ENCODE measurements at places on chromosomes 7 and 10.

DNA sequence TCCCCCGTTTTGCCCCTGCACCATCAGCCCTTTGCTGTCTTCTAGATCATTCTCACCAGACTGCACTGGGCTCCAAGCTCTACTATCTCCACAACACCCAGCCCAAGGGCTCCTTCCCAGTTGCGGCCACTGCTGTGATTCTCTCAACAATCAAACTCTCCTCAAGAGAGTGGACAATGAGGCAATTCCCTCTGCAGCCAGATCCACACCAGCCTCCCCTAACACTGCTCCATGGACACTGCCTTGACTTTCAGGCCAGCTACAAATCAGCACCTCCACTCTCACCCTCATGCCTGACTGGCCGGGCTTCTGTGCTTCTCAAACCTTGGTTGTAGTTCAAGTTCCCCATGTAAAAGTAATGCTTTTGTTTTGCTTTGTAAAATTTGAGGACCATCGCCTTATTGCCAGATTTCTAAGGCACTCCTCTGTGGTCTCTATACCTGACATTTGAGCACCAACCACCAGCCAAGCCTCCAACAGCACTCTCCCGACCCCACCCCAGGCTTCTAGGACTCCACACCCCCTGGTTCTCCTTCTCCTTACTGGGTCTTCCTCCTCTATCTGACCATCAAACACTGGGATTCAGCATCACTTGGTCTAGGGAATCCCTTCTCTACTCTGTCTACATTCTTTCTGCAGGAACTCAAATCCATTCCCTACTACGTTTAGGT lies 45.4 kb downstream of the PPIF start:
- DNase-seq, result no peak

- DNase-seq, result no peak
Measured at GRCh38 chr7:41773756-41774155, 70.9 kb upstream of the INHBA start.

GRCh38 chr10:34988397-34989067 lies 101.6 kb downstream of the CUL2 start:
- DNase-seq, result no peak

DNA sequence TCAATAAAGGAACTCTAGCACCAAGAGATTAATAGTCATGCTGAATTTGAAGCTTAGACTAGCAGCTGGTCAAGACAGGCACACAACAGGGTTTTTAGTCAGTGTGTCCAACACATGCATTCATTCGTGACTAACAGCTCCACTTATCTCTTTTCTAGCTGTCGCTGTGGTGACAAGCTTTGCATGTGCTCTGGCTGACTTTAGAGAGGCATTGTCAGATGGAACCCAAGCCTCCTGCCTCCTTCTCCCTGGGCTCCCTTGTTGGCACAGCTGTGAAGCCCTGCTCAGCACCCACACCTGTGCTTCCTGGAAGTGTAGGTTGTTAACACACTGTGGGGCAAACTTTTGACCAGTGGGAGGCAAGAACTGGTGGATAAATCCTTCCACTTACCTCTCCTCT lies 9.8 kb upstream of the AGK start:
- no peak for DNase-seq

DNA sequence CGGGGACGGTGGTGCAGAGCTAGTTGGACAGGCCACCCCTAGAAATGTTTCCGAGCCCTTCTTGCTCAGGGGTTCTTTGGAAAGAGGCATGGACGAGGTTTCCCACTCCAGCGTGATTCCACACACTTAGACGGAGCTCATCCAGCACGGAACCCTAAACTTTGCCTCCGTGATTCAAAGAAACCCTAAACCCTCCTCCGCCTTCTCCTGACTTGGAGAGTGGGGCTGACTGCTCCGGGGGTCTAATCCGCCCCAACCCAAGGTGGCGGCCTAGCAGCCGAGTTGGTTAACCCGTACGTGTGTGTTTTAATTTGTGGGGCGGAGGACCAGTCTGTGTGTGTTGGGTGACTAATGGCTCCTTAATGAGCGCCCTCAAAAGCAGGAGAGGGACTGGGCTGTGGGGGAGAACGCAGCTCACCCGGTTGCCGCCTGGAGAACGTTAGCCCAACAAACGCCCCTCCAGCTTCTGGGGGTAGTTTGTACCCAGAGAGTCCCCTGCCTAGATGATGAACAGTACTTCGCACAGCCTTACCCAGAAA lies 3.8 kb downstream of the NEUROG3 start:
- DNase-seq, result no peak

GRCh38 chr7:151459726-151460473 lies 20.0 kb upstream of the CRYGN start:
- peak; percentile 50 for DNase-seq

DNA sequence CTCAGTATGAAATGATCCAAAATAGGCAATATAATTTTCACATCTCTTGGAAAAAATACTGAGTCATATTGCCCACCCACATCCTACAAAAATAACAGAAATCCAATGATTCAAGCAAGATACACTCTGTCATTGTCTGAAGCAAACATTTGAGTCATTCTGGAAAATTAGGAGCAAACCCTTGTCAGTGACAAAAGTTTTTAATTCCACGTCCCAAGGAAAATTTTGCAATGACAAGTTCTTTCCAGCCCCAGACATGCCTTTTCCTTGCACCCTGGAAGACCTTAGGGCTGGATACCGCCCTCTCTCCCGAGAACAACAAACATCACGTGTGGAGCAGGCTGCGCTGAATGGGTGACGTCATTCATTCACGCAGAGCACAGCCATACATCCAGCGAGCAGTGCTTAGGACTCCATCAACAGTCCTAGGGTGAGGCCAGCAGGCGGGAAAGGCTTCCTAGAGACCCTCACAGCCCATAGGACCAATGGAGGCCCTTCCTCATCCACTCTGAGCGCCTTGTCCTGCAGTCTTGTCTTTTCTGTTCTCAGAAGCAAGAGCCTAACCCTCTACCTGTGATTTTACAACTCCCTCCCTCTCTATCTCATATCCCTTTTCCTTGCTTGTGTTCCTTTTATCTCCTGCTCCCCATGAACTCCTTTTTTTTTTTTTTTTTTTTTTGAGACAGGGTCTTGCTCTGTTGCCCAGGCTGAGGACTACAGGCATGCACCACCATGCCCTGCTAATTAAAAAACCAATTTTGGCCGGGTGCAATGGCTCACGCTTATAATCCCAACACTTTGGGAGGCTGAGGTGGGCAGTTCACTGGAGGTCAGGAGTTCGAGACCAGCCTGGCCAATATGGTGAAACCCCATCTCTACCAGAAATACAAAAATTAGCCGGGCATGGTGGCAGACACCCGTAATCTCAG lies 23.5 kb upstream of the KDM7A start:
- DNase-seq, result no peak

DNA sequence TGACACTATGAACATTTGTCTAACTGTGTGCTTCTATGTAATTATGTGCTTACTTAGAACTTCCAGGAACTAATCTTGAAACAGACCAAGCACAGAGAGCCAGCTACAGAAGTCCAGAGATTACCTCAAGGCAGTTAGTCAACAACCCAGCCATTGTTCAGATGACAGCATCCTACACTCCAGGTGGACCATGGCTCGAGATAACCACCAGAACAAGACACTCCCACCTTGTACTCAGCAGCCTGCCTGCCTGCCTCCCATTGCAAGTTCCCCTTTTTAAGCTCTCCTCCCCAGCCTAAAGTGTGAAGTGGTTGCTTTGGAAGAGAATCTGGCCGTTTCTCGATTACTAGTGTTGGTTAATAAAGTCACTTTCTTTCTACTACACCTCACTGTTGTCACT lies 1080.6 kb upstream of the LRRN3 start:
- no peak for DNase-seq

- DNase-seq, result no peak
Measured at GRCh38 chr10:102837230-102837721, at the start of gene CYP17A1. Gene CYP17A1, minus strand, starts transcription at chr10:102837413. Its CDS starts 52 bp downstream, at chr10:102837361.

DNA sequence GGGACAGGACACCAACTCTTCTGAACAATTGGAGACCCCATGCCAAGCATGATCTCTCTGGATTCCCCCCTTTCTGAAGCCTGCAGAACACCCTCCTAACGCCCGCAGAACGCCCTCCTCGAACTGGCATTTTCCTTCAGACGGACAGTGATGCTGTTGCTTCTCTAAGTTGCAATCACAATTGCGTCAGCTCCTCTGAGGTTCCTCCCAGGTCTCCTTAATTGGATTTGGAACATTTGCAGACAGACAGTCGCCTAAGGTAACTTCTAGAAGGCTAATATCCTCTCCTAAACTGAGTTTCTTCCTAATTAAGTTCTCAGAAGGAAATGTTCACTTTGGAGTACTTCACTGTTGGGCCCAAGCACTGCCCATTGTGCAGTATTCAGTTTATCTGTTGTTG lies 20.5 kb upstream of the SERPINE1 start:
- DNase-seq, result no peak

DNA sequence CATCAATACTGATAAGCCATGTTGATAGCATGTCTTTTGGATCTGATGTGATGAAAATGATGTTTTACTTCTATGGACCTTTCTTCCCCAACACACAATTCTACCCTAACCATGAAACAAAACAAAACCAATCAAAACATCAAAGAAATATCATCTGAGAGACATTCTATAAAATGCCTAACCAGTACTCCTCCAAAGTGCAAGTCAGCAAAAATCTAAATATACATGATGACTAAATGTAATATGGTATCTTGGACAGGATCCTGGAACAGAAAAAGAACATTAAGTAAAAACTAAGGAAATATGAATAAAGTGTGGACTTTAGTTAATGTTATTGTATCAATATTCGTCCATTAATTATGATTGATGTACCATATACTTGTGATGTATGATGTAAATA lies 625.1 kb downstream of the MAGI2 start:
- DNase-seq, result no peak

- no peak for DNase-seq
Measured at GRCh38 chr7:124915242-124915641, 14.4 kb downstream of the POT1 start.

GRCh38 chr10:130341356-130341755 lies 205.2 kb downstream of the GLRX3 start:
- no peak for DNase-seq

GRCh38 chr7:134771111-134771510 lies 8.3 kb upstream of the CALD1 start:
- no peak for DNase-seq

DNA sequence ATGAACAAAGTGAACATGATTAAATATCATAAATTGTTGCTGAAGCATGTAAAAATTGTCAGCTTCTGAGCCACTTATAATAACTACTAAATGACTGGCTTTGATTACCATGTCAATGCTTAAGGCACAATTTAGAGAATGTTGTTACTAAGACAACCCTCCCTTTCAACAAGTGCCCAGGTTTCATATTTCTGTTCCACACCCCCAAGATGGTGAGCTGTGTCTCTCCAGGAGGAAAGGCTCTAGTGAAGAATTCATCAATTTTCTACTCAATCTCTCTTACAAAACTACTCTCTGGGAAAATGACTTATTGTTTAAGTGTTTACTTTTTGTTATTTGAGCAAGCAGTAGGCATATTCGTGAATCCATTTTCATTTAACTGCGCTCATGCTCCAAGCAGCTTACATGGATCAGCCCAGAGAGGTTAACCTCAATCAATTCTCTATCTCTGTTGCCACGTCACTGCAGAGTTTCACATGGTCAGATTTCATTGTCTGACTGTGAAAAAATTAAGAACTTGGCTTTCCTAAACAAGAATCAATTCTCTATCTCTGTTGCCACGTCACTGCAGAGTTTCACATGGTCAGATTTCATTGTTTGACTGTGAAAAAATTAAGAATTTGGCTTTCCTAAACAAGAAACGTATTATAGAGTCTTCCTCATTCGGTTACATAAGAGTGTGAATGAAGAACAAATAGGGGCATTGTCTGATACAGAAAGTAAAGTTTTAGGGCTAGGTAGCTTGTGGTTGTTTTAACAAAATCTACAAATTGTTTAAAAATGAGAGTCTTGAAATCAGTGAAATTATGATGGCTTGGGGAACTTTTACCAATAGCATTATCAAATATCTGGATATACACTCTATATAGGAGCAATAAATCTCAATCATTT lies 49.7 kb downstream of the CCDC71L start:
- DNase-seq, result no peak

DNA sequence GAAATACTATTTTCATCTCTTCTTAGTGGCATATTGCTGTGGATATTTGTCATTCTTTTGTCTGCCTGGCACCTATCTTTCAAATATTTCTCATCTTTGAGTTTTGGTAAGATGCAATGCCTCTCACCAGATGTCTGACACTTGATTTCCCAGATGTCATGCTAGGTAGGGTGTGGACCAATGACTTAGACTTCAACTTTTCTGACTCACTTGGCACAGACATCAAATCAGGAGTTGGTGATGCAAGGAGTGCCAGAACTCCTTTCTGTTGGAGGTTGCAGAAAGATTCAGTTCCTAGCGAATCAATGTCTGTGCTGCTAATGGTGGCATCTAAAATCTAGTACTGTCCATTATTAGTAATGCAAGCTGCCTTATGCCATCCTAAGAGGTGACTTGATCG lies 216.9 kb upstream of the FERD3L start:
- no peak for DNase-seq

GRCh38 chr7:1819259-1819841 lies 149.3 kb downstream of the ELFN1 start:
- DNase-seq, result no peak

DNA sequence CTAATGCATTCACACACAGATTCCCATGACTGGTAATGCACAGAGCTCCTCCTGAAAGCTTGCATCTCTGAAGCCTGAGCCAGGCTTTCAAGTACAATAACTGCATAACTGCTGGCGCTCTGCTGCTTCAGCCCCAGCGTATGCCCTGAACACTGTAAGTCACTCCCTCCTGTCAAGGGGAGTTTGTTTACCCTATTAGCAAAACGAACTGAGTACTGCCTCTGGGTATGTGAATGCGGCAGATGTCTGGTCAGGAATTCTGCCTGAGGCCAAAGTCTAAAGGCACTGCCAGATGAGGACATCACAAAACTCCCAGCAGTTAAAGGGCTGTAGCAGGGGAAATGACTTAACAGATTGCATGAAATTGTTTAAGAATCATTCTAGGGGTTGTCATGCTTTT lies 97.7 kb downstream of the NRCAM start:
- DNase-seq, result no peak

DNA sequence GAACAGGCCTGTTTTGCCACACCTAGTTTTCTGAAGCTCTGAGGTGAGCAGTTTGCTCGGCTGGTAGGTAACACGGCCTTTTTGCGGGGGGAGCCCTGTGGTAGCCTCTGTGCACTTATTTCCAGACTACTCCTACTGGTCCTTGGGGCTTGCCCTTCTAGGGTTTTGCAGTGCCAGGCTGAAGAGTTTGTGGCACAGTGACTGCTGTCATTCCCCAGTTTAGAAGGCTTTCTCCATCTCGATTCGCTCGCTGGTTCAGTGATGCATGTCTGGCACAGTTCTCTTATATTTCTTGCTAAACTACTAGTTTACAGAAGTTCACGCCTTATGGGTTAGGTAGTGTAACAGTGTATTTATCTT lies 711 bp downstream of the KIF20B start:
- DNase-seq, result no peak

DNA sequence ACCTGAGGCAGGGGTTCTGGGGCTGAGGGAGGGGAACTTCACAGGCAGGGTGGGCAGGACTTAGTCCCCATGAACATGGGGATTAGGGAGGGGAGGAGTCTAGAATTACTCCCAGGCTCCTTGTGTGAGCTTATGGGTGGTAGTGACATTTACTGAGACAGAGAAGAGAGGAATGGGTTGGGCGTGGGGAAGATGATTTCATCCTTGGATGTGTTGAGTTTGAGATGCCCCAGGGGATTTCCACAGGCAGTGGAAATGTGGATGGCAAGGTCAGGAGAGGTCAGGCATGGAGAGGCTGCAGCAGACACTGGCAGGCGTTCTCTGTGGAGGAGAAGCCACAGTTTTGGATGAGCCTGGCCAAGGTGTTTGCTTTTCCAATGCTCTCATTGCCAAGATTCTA lies 26.4 kb upstream of the GSDME start:
- DNase-seq, result no peak

GRCh38 chr7:19294619-19295018 lies 149.4 kb upstream of the FERD3L start:
- DNase-seq, result peak; percentile 90
